SK-N-SH treated with all-trans-retinoic acid at 6 μM for 48 hours (cell line): ENCODE measurements at places on chromosomes 6 and 20.

GRCh38 chr6:156719720-156720563, 57.2 kb upstream of the ARID1B start:
- no peak for ATAC-seq

DNA sequence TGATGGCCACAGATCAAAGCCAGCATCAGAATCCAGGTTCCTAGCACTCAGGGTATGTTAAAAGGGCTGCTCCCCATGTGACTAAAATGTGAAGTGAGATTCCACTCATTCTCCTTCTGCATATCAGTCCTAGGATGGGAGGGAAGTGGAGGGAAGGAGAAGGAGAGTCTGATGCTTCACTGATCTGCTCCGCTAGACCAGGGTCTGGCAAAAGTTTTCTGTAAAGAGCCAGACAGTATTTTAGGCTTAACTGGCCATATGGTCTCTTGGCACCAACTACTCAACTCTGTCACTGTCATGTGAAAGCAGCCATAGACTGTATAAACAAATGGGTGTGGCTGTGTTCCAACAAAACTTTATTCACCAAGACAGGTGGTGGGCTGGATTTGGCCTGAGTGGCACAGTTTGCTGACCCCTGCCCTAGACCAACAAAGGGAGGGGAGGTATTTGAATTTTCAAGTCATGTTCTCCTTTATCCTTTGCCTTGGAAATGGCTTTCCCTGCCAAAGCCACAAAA, 22.6 kb downstream of the GHRH start:
- no peak; the same call in 2 of the 3 replicates for ATAC-seq

DNA sequence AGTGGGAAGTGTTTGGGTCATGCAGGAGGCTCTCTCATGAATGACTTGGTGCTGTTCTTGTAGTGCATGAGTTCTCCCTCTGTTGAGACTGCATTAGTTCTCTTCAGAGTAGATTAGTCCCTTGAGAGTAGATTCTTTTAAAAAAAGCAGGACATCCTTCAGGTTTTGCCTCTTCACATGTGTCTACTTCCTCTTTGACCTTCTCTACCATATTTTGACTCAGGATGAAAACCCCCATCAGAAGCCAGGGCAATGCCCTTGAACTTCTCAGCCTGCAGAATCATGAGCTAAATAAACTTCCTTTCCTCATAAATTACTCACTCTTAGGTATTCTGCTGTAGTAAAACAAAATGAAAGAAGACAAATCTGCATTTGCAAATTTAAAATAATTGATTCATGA, 170.3 kb downstream of the CD109 start:
- no peak for ATAC-seq

GRCh38 chr6:122620902-122621301, 10.7 kb downstream of the PKIB start:
- ATAC-seq = no peak

DNA sequence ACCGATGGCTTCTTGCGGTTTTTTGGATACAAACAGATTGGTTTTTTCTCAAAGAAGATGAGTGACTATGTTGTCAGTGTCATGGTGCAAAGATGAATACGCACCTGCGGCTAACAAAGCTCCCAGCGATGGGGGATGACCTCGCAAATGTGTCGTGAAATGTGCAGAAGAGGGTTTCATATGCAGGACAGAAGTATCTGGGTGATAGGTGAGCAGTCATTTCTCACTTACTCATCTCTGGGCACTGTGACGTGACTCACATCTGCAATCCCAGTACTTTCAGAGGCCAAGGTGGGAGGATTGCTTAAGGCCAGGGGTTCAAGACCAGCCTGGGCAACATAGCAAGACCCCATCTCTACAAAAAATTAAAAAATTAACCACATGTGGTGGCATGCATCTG, 216.3 kb downstream of the ERMARD start:
- no peak for ATAC-seq

GRCh38 chr20:53725575-53725970, 131.9 kb upstream of the ZNF217 start:
- no peak for ATAC-seq

GRCh38 chr6:144777249-144777648, 492.1 kb downstream of the UTRN start:
- ATAC-seq = no peak

DNA sequence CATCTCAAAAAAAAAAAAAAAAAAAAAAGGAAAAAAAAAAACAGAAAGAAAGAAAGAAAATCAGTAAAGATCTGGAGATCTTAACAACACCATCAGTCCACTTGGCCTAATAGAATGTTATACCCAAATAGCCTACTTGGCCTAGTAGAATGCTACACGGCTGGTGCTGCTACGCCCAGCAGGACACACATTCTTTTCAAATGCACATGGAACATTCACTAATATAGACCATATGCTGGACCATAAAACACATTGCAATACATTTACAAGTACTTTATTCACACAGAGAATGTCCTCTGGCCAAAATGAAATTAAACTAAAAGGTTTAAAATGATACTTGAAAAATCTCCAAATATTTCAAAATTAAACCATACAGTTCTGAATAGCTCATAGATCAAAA, 80.0 kb upstream of the TNFAIP3 start:
- no peak for ATAC-seq

DNA sequence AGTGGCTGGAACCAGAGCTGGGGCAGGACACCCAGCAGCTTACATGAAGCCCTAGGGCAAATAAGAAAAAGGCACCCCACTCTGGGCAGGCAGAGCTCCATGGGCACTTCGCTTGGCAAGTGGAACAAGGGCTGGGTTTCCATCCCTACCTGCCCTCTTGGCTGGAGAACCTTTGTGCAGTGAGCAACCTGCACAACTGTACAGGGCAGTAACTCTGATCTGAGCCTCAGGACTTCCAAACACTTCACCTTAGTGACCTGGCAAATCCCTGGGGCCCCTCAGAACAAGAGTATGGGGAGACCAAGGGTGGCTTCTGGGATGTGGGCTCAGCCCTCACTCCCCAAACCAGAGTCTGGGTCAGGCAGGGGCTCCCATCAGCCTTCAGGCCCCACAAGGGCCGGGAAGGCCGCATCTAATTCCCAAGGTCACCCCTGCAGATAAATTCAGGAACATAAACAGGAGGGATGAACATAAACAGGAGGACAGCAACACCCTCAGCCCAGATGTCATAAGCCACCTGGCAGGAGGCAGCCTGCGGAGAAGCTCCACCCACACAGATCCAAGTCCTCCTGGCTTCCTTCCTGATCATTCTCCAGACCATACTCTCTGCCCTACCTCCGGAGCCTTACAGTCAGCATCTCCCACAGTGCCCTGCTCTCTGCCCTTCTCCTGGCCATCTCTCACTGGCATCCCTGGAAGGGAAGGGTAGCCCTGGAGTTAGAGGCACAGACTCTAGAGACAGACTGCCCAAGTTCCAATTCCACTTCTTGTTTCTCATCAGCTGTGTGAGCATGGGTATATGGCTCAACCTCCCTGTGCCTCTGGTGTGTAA, 37.5 kb downstream of the HNF4A start:
- no peak for ATAC-seq

DNA sequence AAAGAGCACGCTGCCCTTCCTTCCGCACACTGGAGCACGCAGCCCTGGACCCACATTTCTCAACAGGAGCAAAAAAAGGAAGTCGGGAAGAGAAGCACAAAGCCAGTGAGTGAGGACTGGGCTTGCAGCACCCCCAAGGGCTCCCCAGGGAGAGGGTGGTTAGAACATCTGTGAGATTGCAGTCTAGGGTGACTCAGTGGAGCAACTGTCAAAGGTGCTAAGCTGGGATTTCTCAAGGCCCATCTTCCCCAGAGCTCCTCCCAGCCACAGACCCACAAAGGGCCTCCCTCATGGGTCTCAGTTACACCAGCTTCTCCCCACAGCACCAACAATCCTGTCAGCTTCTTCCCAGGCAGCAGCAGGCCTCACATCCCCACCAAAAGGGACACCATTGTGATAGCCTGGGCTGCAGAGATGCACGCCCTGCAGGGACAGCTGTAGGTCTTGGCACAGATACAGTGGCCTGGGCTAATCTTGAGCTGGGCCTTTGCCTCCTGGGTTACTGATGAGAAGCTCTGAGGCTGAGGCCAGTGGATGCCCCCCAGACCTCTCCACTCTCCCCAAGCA, 39.6 kb upstream of the CD93 start:
- ATAC-seq = peak; percentile 18; the same call in 1 of the 3 replicates

DNA sequence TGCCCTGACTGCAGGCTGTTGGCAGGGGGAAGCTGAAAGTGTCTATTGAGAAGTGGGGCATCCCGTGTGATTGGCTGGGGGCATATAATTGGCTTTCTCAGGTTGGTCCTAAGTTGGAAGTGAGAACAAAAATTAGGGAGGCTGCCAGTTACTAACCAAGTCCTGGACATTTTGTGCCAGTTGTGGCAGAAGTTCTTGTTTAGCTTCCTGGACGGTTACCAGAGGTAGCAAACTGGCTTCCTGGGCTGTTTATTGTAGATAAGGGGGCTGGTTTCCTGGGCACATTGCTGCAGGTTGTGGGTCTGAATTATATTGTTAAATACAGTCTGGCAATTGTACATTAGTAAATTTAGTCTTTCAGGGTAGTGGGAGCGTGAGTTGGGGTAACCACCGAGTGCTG, 50.6 kb upstream of the SLC2A12 start:
- ATAC-seq = no peak

DNA sequence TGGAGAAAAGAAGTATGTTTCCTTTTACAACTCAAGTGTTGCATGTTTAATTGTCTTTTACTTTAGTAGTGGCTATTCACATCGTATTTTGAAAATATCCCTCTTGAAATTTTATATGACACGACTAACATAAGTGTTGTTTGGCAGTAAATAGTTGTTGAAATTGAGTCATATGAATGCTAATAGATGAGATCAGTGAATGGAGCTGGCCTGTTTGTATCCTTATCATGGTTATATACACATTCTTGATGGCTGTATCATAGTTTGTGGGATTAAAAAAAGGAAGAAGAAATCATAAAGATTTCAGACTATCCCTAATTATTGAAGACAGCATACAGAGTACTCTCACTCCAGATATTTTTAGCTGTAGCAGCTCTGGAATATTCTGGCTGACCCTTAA, 8.2 kb upstream of the RAE1 start:
- ATAC-seq = peak; percentile 24; the same call in 2 of the 3 replicates

DNA sequence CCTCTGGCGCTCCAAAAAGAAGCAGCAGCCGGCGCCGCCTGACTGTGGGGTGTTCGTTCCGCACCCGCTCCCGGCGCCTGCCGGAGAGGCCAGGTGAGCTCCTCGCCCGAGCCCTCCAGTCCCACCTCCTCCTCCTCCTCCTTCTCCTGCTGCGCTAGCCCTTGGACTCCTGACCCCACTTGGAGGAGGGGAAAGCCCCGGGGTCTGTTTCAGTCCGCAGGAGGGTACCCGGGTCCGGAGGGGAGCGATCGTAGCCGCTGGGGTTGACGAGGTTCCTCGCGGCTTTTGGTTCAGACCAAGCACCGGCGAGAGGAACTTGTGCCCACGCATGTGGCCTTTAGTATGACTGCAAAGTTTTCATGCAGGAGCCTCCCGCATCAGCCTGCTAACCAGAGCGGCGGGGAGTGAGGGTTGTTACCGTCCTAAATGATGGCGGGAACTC, 493 bp downstream of the CRYBG1 start:
- peak; percentile 48 for ATAC-seq

GRCh38 chr20:45304464-45304999, 2.1 kb upstream of the RBPJL start:
- no peak for ATAC-seq

DNA sequence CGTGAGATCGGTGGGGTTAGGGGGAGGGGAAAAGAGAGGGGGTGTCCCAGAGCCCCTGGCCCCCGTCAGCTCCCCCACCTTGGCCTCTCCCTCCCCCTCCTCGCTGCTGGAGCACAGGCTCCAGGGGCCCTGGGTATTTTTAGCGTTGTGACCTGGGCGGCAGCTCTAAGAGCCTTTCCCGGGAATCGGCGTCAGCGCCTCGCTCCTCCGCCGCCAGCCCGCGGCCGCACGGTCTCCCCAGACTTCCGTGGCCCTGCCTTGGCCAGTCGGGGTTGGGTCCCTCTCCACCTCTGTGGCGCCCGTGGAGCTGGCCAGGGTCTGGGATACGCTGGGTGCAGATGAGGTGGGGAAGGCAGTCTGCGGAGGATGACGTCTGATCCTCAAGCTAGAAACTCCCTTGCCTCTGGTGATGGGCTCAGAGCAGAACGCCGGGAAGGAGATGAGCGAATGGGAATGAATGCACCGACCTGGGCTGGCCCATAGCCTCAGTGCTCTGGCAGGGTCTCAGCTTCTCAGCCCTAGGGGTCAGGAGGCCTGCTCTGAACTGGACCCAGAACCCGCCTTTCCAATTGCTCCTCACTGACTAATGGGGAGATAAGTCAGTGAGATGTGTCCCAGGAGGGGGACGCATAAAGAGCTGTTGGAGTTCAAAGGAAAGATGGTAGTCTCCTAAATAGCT, 883 bp upstream of the DBNDD2 start:
- ATAC-seq = peak; percentile 48

DNA sequence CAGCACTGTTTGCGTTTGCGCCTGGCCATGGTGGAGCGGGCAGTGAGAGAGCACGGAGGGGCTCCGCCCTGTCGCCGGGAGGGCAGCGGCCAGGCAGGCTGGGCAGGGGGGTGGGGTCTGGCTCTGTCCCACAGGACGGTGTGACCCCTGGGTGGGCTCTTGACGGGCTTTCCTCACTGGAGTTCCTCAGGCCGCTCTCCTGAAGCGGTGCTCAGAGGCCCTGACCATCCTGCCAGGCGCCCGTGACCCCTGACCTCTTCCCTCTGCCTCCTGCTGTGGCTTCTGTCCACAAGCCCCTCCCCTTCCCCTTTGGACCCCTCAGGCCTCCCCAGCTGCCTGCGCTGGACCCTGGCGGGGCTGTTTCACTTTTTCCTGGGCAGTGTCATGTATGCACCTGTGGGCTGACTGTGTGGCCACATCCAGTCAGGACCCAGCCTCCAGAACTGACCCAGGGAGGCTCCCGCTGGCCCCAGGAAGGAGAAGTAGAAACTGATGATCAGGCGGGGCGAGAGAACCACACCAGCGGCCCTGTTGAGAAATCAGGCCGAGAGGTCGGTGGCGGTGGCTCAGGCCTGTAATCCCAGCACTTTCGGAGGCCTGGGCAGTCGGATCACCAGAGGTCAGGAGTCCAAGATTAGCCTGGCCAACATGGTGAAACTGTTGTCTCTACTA, 1.2 kb downstream of the OGFR start:
- peak; percentile 30 for ATAC-seq

- no peak for ATAC-seq
Measured at GRCh38 chr6:157879873-157880254, 56.8 kb downstream of the SNX9 start.

GRCh38 chr6:98670045-98670746, 164.2 kb upstream of the POU3F2 start:
- no peak for ATAC-seq

DNA sequence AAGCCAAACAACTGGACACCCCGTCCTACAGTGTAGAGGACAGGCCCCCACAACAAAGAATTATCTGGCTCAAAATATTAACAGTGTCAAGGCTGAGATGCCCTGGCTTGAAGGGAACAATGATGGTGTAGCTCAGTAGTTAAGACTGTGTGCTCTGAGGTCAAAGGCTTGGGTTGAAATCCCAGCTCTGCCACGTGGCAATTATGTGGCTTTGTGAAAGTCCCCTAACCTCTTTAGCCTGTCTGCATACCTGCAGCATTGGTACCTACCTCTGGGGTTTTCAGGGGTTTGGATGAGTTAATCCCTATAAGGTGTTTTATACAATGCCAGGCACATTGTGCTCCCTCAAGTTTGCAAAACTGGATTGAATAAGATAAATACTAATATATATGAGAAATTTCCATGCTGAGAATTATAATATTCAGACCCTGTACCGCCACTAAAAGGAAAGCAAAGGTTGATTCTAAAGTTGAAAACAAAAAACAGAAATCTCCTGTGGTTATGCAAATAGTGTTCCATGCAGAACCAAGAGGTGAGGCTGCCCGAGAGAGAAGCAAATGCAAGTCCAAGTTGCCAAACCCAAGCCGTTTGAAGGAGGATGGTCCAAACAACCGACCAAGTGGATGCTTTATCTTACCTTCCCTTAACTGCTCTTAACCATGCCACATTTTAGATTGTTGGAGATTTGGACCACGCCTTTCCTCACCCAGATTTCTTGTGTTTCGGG, 199.8 kb downstream of the NFATC2 start:
- no peak for ATAC-seq
